SJCRH30 (cell line): ENCODE measurements at places on chromosomes 3 and 15. TPM values are rescaled to one million over a fixed set of nuclear protein-coding genes. Genes with fewer than 3 reads are reported as not detected.

GRCh38 chr3:114498539-114499370, 204.9 kb downstream of the TIGIT start:
- peak; percentile 64 for DNase-seq
- peaks cover 31% of the 10 kb centered on the region for H3K4me1 ChIP-seq
- H3K27me3 ChIP-seq, result no peaks in the 10 kb centered on the region
- no peaks in the 10 kb centered on the region for H3K36me3 ChIP-seq
- H3K27ac ChIP-seq, result peak overlapping the region; percentile 28
- no peak overlapping the region for H3K4me3 ChIP-seq

GRCh38 chr3:186566772-186567071, 417 bp downstream of the TBCCD1 start:
- peak overlapping the region; percentile 49 for H3K27ac ChIP-seq
- 0 out of 2 replicates have a peak, but pooled peaks cover 2% of the 10 kb centered on the region for H3K36me3 ChIP-seq
- peaks cover 5% of the 10 kb centered on the region; the same call in 1 of the 2 replicates for H3K4me1 ChIP-seq
- DNase-seq, result no peak
- H3K27me3 ChIP-seq, result no peaks in the 10 kb centered on the region

GRCh38 chr15:83292317-83292716, 7.9 kb upstream of the BNC1 start:
- H3K4me1 ChIP-seq, result no peaks in the 10 kb centered on the region
- H3K36me3 ChIP-seq, result no peaks in the 10 kb centered on the region
- no peak overlapping the region for H3K4me3 ChIP-seq

PSMA4 gene
- 348 and 392 TPM in 2 replicates for total RNA-seq

DNA sequence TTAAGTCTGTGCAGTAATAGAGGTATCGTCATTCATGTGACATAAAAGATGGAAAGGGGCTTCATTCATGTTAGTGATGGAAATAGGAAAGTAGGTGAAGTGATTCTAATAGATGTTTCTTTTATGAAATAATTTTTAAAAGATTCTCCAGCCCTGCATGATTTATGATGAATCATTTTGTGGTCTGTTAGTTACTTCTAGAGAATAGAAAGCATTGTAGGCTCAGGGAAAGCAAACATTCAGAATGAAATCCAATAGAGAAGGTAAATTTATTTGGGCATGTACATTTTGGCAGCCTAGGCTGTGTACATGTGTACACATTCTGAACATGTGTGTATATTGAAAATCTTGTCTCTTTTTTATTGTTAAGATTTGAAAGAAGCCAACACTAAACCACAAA, 23.1 kb downstream of the PPARG start:
- no peak overlapping the region for H3K27ac ChIP-seq
- H3K36me3 ChIP-seq, result no peaks in the 10 kb centered on the region
- peaks cover 4% of the 10 kb centered on the region for H3K27me3 ChIP-seq
- no peaks in the 10 kb centered on the region for H3K4me1 ChIP-seq
- no peak overlapping the region for H3K4me3 ChIP-seq
- no peak for DNase-seq

TPRG1 gene
- 0.04 TPM in 1 of 2 replicates, not detected in the other for total RNA-seq

LIPC gene
- 0.35 and 1.2 TPM in 2 replicates for total RNA-seq

GRCh38 chr15:90261811-90262210, 3.7 kb upstream of the NGRN start:
- H3K4me1 ChIP-seq, result no peaks in the 10 kb centered on the region
- no peaks in the 10 kb centered on the region for H3K27me3 ChIP-seq

DNA sequence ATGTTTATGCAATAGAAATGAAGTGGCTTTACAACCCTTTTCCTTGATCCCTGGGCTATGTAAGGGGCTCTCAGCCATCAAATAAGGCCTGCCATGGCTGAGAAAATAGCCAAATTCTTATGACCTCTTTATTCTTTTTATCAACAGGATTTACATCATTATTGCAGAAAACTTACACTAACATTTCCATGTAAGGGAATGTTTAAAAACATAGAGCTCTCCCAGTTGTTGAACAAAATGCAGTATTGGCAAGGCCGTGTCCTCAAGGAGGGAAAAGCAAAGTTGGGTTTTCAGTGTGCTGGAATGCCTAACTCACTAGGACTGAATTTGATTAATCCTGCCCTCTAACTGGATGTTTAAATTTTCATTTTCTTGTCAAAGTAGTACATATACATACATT, 22.3 kb downstream of the NR2C2 start:
- H3K27ac ChIP-seq, result no peak overlapping the region
- H3K4me3 ChIP-seq, result no peak overlapping the region
- peaks cover 34% of the 10 kb centered on the region for H3K36me3 ChIP-seq
- no peaks in the 10 kb centered on the region for H3K4me1 ChIP-seq

RTP4 gene
- total RNA-seq, result not detected in 2 replicates

DNA sequence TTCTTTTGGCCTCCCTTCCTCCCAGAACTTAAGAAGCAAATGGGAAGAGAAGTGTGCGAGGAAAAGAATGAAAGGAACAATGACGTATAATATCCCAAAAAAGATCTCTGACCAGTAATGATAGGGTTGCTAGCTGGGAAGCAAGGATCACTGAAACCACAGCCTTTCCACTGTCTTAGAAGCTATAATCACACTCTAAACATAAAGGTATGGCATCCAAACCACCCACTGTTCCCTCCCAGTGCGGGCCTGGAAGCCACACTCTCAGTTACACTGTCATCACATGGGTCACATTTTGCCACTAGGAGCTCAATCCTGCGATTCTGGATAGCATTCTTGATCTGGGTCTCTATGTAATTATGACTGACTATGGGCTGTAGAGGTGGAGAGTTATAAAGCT, 131.6 kb upstream of the HACD2 start:
- H3K36me3 ChIP-seq, result no peaks in the 10 kb centered on the region
- H3K4me3 ChIP-seq, result no peak overlapping the region
- no peak overlapping the region for H3K27ac ChIP-seq
- H3K27me3 ChIP-seq, result no peaks in the 10 kb centered on the region

DNA sequence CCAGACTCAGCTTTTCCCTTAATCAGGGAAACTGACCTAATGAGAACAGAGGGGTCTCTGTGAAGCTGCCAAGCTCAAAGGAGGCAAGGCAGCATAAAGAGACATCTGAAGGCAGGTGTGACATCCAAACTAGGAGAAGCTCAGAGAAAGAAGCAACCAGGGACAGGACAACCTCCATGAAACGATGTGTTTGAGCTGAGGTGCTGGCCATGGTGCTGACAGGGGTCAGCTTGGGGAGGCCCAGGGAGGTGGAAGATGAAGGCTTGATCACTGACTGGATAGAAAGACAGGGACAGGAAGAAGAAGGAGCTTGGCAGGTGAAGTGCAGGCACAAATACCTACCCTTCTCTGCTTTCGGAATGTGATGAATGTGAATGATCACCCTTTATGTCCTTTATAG, 179.5 kb upstream of the NSMCE3 start:
- H3K4me1 ChIP-seq, result no peaks in the 10 kb centered on the region
- no peaks in the 10 kb centered on the region for H3K27me3 ChIP-seq
- H3K27ac ChIP-seq, result no peak overlapping the region
- DNase-seq, result peak; percentile 24

DNA sequence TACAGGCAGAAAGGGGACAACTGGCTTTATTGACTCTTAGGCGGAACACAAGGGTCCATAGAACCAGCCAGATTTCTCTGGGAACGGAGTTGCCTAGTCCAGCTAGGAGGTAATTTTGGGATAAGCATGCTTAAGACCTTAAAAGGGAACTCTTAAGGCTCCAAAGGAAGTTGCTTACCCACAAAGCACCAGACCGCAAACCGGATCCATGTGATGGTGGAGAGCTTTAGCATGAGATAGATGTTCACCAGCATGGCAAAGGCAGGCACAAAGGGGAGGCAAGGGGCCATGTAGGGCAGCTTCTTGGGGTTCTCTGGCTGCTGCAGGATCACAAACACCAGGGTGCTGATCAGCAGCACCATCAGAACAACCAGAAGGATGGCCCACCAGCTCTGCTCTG, 61.4 kb downstream of the CLDN11 start:
- H3K4me1 ChIP-seq, result no peaks in the 10 kb centered on the region
- H3K36me3 ChIP-seq, result no peaks in the 10 kb centered on the region
- DNase-seq, result no peak
- H3K4me3 ChIP-seq, result no peak overlapping the region

GRCh38 chr3:53357458-53357857, 10.1 kb upstream of the DCP1A start:
- DNase-seq, result no peak
- no peaks in the 10 kb centered on the region for H3K4me1 ChIP-seq
- H3K27me3 ChIP-seq, result no peaks in the 10 kb centered on the region; the same call in 1 of the 2 replicates
- H3K27ac ChIP-seq, result no peak overlapping the region
- no peak overlapping the region for H3K4me3 ChIP-seq

BFSP2 gene
- total RNA-seq, result 0.41 TPM in 1 of 2 replicates, not detected in the other

- H3K27me3 ChIP-seq, result no peaks in the 10 kb centered on the region
- H3K27ac ChIP-seq, result no peak overlapping the region
- no peaks in the 10 kb centered on the region for H3K36me3 ChIP-seq
These were observed 106.4 kb downstream of the TUSC7 start for GRCh38 chr3:116815831-116816588.

DNA sequence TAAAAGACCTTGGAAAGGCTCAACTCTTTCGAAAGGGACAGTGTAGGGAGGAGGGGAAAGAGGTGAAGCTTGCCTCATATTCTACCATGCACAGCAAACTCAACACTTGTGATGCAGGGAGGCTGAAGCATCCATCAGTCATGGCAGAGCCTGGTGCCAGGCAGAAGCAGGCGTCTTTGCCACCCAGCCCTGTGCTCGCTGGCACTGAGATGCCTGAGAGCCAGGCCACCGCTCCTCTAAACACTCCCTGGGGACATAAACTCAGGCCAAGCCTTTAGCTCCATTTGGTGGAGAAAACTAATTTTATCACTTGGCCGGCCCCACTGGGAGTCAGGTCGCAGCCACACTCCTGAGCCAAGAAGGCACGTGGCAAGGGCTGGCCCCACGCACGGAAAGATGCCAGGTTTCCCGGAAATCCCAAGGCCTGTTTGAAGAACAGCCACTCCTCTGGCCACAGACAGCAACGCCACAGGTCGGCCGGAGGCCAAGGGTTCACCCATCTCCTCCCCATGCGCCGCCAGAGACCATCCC, 30.7 kb downstream of the XXYLT1 start:
- H3K36me3 ChIP-seq, result no peaks in the 10 kb centered on the region
- H3K4me3 ChIP-seq, result no peak overlapping the region
- peaks cover under 1% of the 10 kb centered on the region for H3K4me1 ChIP-seq

DNA sequence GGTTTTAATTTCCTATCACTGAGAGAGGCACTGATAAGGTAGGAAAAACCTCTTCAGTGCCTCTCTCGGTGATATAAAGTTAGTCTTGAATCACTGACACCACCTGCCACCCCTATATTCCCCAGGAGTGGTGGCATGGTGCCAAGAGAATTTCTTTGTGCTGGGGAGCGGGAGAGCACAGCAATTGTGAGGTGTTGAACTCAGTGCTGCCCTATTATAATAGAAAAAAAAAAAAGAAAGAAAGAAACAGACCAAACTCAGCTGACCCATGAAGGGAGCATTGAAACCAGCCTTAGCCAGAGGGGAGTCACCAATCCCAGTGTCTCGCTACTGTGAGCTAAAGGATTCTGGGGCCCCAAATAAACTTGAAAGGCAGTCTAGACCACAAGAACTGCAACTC, 201.4 kb upstream of the STT3B start:
- H3K27me3 ChIP-seq, result no peaks in the 10 kb centered on the region
- H3K4me3 ChIP-seq, result no peak overlapping the region
- H3K27ac ChIP-seq, result no peak overlapping the region
- H3K36me3 ChIP-seq, result no peaks in the 10 kb centered on the region

DNA sequence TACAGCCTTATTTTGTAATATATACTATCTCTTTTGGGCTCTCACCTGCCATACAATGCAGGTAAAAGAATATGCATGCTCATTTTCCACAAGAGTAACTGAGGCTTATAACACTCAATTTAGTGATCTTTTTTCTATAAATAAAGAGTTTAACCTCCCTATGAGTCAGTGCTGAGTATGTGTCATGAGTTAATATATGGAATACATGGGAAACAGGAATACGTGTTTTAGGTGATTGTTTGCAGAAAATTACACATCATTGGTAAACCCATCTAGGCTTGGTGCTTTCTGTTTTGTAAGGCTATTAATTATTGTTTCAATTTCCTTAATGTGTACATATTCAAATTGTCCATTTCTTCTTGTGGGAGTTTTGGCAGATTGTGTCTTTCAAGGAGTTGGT, 411.3 kb downstream of the GRM7 start:
- H3K36me3 ChIP-seq, result no peaks in the 10 kb centered on the region
- H3K27ac ChIP-seq, result no peak overlapping the region
- DNase-seq, result no peak
- no peaks in the 10 kb centered on the region for H3K4me1 ChIP-seq
- no peaks in the 10 kb centered on the region for H3K27me3 ChIP-seq

TMEM45A gene
- 28.3 and 30.2 TPM in 2 replicates for total RNA-seq

- H3K4me3 ChIP-seq, result no peak overlapping the region
- no peaks in the 10 kb centered on the region for H3K4me1 ChIP-seq
- H3K27me3 ChIP-seq, result no peaks in the 10 kb centered on the region
- no peak for DNase-seq
- no peak overlapping the region for H3K27ac ChIP-seq
- H3K36me3 ChIP-seq, result no peaks in the 10 kb centered on the region
These were observed 22.4 kb downstream of the CD86 start for GRCh38 chr3:122077293-122078234.

DNA sequence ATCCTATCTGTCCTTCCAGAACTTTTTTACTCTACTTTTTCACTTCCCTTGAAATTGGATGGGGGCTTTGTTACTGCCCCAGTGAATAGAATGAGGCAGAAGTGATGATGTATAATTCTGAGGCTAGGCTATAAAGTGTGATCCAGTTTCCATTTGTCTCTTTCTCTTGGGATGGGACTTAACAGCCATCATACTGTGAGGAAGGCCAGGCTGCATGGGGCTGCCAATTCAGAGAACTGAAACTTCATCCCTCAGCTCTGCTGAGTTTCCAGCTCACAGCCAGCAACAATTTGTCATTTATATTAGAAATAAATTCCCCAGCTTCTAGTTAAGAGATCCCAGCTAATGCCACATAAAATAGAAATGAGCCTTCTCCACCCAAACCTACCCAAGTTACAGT, 504.0 kb upstream of the TGFBR2 start:
- no peak overlapping the region for H3K4me3 ChIP-seq
- DNase-seq, result no peak
- no peak overlapping the region for H3K27ac ChIP-seq

DNA sequence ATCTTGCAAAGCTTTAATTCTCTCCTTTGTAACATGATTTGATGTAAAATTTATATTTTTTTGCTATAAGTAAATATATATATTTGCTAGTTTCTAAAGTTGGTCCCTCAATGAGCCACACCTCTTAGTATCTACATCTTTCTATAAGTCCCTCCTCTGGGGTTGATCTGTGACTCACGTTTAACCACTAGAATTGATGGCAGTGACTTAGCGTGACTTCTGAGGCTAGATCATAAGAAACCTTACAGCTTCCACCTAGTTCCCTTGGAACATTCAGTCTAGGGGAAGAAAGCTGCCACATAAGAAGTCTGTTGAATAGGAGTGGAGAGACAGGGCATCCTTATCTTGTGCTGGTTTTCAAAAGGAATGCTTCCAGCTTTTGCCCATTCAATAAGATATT, 56.6 kb upstream of the TNIK start:
- no peak overlapping the region for H3K4me3 ChIP-seq
- H3K36me3 ChIP-seq, result no peaks in the 10 kb centered on the region
- H3K4me1 ChIP-seq, result no peaks in the 10 kb centered on the region
- H3K27ac ChIP-seq, result no peak overlapping the region
- DNase-seq, result no peak

COL6A5 gene
- not detected in 2 replicates for total RNA-seq
